ENCODE measurements at places on chromosomes 12 and 14.

DNA sequence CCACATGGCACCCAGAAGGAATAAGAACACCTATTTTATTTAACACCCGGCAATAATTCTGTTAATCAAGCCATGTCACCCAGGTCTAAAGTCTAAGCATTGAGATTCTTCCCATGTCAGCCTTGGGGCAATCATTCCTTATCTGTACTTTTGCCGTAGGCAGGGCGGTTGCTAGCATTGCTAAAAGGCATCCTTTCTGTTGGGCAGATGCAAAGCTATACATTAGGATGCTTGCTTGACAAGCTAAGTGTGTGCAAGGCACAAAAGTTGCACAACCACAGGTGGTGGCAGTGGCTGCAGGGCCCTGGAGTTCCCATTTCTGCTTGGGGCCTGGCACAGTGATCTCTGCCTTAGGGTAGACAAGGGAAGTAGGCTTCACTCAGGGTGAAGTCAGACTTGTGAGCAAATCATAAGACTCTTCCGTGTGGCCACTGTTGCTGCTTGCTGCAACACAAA lies 12.5 kb upstream of the GALNT6 start:
- DNase-seq: peak; percentile 27

DNA sequence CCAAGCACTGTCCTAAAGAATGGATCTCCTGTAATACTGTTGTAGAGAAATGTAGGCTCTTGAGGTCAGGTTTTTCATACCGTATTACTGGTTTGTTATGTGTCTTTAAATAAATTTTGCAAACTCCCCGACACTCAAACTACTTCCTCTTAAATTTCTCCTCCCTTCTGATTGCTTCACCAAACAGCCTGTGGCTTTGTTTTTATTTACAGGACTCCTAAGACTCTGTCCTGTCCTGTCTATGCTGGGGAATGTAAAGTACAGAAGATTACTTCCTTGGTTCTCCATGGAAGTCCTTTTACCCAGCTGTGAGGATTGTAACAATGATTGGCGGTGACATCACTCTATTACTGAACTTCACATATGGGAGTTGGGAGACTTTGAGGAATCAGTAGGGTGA lies 873.5 kb downstream of the DIO2 start:
- no peak for DNase-seq

- no peak for DNase-seq
Measured at GRCh38 chr14:24817212-24818057, 183.4 kb upstream of the GZMB start.

- no peak for DNase-seq
Measured at GRCh38 chr12:109885616-109886015, 5.3 kb upstream of the GLTP start.

DNA sequence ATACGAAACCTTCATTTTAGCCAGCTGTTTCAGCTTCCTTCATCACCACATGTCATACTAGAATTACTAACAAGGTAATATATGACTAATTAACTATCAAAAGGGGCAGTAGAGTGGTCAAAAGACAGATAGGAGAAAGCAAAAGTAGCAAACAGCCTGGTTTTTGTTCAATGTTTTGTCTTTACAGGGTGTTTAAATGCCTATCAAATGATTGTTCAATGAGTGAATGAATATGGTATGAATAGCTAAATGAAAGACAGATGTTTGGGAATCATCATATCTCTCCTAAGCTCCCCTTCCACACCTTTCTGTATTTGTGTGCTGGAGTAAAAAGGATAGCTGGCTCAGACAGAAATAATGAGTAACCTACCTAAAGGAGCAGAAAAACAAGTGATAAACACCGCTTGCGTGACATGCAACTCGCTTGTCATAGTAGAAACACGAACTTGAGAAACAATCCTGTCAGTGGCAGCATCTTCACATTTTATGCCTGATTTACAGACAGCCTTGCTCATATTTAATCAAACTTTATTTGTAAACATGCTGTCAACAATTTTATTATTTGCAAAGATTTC lies 34.2 kb downstream of the ABCC9 start:
- no peak for DNase-seq

DNA sequence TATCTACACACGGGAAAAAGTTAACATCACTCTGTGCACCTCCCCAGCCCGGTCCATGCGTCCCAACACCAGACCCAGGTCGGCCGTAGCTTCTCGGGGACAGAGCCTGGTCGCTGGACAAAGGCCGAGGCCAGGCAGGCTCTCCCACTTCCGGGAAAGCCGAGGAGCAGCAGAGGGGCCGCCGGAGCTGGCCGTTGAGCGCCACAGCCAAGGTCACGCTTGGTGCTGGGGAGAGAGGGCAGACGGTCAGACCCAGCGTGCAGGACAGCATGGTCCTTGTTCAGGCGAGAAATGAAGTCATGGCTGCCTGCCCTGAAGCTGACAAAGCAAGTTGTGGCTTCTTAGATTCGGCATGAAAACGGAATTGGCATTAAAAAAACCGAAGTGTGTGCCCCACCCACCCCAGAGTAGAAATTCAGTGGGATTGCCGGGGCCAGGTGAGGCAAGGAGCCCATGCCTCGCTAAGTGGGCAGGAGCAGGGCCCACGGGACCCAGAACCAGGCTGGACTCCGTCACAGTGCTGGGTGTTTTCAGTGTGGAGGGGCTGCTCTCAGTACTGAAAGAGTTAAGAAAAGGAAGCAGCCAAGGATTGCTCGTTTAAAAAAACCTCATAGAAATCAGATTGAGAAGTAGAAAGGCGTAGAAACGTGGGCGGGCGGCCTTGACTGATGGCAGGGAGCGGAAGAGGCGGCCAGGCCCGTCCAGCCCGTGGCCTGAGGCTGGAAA lies 4.3 kb downstream of the ARL6IP4 start:
- peak; percentile 43 for DNase-seq

DNA sequence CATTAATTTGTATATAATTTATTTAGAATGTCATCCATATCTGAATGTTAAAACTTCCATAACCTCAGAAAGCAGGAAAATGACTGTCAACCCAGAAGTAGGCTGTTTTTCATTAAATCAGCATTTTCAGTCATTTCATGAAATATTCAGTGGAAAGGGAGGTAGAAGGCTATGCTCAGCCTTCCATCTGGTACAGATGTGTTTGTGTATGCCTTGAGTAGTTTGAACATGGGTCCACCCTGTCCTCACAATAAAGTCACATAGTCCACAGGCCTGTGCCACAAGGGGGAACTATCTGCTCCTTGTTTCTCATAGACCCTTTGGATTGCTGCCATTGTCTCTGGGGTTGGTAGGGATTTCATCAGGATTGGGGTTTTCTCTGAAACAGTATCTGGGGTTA lies 9.1 kb downstream of the LACRT start:
- DNase-seq: no peak

GRCh38 chr12:59079472-59079871 lies 159.2 kb upstream of the LRIG3 start:
- DNase-seq: no peak

- no peak for DNase-seq
Measured at GRCh38 chr12:88623777-88624548, 43.7 kb upstream of the KITLG start.
